ENCODE measurements at places on chromosomes 13 and 19.

- no peak overlapping the region for H3K4me3 ChIP-seq
- no peaks in the 10 kb centered on the region for H3K27me3 ChIP-seq
- no peak overlapping the region for H3K27ac ChIP-seq
- DNase-seq: no peak
- H3K36me3 ChIP-seq: no peaks in the 10 kb centered on the region
Measured at GRCh38 chr13:51999921-52000320, 11.3 kb downstream of the ATP7B start.

DNA sequence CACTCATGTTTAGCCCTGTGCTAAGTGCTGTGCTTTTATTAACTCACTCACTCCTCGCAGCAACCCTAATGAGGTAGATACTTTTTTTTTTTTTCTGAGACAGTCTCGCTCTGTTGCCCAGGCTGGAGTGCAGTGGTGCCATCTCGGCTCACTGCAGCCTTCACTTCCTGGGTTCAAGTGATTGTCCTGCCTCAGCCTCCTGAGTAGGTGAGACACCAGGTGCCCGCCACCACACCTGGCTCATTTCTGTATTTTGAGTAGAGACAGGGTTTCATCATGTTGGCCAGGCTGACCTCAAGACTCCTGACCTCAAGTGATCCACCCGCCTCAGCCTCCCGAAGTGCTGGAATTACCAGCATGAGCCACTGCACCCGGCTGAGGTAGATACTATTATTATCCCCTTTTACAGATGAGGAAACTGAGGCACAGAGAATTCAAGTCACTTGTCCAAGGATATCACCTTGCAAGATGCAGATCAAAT, 2.5 kb downstream of the ITPKC start:
- H3K27ac ChIP-seq: peak overlapping the region; percentile 98
- no peaks in the 10 kb centered on the region for H3K36me3 ChIP-seq
- H3K27me3 ChIP-seq: no peaks in the 10 kb centered on the region
- H3K4me1 ChIP-seq: peaks cover 8% of the 10 kb centered on the region
- H3K4me3 ChIP-seq: peak overlapping the region; percentile 68

DNA sequence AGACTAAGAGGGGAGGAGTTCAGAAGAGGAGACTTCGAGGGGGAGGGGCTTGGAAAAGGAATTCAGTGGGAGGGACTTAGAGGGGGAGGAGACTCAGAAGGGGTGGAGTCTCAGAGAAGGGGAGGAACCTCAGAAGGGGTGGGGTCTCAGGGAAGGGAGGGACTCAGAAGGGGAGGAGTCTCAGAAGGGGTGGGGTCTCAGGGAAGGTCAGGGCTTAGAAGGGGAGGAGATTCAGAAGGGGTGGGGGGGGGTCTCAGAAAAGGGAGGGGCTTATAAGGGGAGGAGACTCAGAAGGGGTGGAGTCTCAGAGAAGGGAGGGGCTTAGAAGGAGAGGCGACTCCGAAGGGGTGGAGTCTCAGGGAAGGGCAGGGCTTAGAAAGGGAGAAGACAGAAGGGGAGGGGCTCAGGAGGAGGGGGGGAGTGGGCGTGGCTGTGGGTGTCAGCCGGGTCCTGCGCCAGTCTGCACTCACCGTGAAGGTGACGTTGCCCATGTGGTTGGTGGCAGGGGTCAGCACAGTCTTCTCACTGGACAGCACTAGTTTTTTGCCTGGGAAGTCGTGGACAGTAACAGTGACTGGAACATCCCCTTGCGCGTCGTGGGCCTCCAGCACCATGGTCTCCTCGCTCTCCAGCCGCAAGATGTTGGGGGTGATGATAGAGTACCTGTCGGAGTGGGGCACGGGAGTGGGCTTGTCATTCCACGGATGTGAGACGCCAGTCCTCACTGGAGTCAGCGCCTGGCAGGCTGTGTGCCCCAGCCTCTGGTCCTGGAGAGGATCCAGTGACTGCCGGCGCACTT, 1.5 kb downstream of the C3 start:
- no peak overlapping the region for H3K4me3 ChIP-seq
- H3K4me1 ChIP-seq: no peaks in the 10 kb centered on the region
- H3K27ac ChIP-seq: no peak overlapping the region
- DNase-seq: no peak

DNA sequence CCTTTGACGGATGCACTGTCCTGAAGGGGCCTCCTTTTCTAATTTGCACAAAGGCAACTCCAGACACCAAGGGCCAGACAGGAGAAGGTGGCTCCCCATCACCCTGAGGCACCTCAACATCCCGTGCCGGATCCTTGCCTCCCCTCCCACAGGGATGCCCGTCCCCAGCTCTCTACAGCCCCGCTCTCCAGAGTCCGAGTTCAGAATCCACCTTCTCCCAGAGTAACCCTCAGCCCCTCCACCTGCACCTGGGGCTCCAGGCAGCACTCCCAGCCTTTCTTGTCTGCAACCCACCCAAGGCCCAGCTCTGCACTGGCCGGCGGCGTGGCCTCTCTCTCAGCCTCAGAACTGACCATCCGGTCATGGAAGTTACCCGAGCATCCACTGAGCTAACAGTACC, 4.8 kb downstream of the NDUFB7 start:
- no peak for DNase-seq
- H3K27ac ChIP-seq: no peak overlapping the region
- H3K27me3 ChIP-seq: no peaks in the 10 kb centered on the region
- H3K4me1 ChIP-seq: peaks cover 11% of the 10 kb centered on the region
- no peaks in the 10 kb centered on the region for H3K36me3 ChIP-seq

- no peak overlapping the region for H3K4me3 ChIP-seq
- H3K27ac ChIP-seq: no peak overlapping the region
- H3K27me3 ChIP-seq: no peaks in the 10 kb centered on the region
- DNase-seq: no peak
Measured at GRCh38 chr13:30702006-30702405, 33.3 kb upstream of the ALOX5AP start.

- no peak within 1 kb of the TSS for H3K27ac ChIP-seq
- no peaks in the 10 kb centered on the region for H3K36me3 ChIP-seq
- H3K4me3 ChIP-seq: peak within 1 kb of the TSS; percentile 58
- no peaks in the 10 kb centered on the region for H3K4me1 ChIP-seq
- DNase-seq: peak; percentile 88
Measured at GRCh38 chr19:57583521-57584416, at the start of gene ZIK1. TSS of gene ZIK1 (plus strand) at chr19:57584145. CDS start at chr19:57584357, 212 bp downstream.

DNA sequence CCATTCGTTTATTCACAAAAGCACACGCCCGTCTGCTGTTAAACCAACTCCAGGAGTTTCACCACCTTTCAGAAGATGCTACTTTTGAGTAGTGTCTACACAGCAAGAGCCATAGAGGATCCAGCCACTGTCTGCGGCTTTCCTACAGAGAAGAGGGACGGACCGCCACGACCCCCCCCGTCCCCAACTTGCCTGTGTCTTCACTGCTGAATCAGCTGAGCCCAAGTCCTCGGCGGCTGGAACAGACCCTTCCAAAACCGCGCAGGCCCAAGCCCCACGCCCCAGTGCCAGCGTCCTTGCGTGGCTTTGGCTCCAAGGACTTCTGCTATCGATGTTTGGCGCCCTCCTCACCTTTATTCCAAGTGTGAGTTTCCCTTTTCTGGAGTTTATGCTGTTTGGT, 65.1 kb downstream of the SPACA7 start:
- DNase-seq: no peak
- peaks cover 11% of the 10 kb centered on the region for H3K27me3 ChIP-seq
- no peak overlapping the region for H3K27ac ChIP-seq

DNA sequence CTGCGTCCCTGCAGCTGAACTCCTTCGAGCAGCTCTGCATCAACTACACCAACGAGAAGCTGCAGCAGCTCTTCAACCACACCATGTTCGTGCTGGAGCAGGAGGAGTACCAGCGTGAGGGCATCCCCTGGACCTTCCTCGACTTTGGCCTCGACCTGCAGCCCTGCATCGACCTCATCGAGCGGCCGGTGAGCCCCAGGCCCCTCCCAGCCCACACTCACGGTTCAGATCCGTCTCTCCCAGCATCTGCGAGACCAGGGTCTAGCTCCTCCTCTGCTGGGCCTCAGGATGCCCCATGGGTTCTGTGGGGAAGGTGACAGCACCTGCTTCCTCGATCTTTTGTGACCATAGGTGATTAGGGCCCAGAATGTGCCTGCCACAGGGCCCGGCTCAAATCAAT, 46.2 kb downstream of the MYH14 start:
- no peak overlapping the region for H3K4me3 ChIP-seq
- no peaks in the 10 kb centered on the region for H3K4me1 ChIP-seq
- H3K27ac ChIP-seq: no peak overlapping the region
- H3K36me3 ChIP-seq: no peaks in the 10 kb centered on the region

GRCh38 chr19:17847538-17848366, at the start of gene JAK3:
TSS of gene JAK3 (minus strand) at chr19:17847982. CDS start at chr19:17844417, 3,565 bp downstream.
- peak within 1 kb of the TSS; percentile 7 for H3K4me3 ChIP-seq
- DNase-seq: no peak
- no peaks in the 10 kb centered on the region for H3K4me1 ChIP-seq

- H3K4me1 ChIP-seq: no peaks in the 10 kb centered on the region
- no peak overlapping the region for H3K4me3 ChIP-seq
- no peak overlapping the region for H3K27ac ChIP-seq
- no peaks in the 10 kb centered on the region for H3K27me3 ChIP-seq
- H3K36me3 ChIP-seq: no peaks in the 10 kb centered on the region
Measured at GRCh38 chr13:75693227-75693626, 57.1 kb downstream of the LMO7 start.

DNA sequence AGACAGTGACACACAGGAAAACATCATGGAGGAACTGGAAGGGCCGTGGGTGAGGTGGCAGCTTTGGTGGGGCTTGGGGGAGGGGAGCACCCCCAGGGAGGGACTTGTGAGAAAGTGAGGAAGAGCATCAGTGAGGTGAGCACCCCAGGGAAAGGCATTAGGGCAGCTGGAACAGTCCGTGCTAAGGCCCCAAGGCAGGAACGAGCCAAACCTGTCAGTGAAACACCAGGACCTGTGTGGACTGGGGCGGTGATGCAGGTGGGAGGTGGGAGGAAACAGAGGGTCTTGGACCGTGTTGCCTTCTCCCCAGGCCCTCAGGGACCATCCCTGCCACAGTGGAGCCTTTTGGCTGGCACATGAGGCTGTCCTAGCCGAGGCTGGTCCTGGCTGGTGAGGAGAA, 17.3 kb upstream of the SLC7A10 start:
- no peak for DNase-seq
- H3K4me1 ChIP-seq: peaks cover 5% of the 10 kb centered on the region
- H3K4me3 ChIP-seq: no peak overlapping the region
- H3K27me3 ChIP-seq: no peaks in the 10 kb centered on the region

- H3K36me3 ChIP-seq: no peaks in the 10 kb centered on the region
- no peaks in the 10 kb centered on the region for H3K27me3 ChIP-seq
- no peaks in the 10 kb centered on the region for H3K4me1 ChIP-seq
- no peak overlapping the region for H3K4me3 ChIP-seq
- H3K27ac ChIP-seq: no peak overlapping the region
Measured at GRCh38 chr13:111288276-111288675, 32.2 kb upstream of the TEX29 start.

DNA sequence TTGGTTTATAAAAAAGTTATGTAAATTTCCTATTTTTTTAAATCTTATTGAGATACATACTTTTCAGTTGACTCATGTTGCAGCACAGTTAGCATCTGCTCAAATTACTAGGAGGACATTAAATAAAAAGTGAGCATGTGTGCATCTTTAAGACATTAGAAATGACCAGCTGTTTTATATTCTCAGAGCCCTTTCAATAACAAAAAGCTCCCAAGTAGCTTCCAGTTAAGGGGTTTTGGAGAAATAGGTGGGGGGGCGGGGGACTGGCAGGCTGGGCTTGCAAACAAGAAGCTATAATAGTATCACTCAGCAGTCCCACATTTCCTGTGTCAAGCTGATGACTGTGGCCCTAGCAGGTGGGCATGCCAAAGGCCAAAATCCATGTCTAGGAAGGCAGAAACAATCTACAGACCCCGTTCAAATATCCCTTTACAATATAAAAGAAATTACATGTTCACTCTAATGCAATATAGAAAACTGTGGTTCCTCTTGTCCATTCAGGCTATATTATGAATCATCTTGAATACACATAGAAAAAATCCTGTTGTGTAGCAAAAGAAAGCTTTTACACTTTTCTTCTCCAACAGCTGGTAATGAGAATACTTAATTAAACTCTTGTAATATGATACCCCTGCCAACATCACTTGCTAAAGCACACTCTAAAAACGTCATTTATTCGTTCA, 1713.2 kb upstream of the SLC10A2 start:
- no peak for DNase-seq
- H3K36me3 ChIP-seq: no peaks in the 10 kb centered on the region
- no peak overlapping the region for H3K4me3 ChIP-seq
- H3K27me3 ChIP-seq: no peaks in the 10 kb centered on the region
- no peaks in the 10 kb centered on the region for H3K4me1 ChIP-seq

- no peak overlapping the region for H3K4me3 ChIP-seq
- no peaks in the 10 kb centered on the region for H3K27me3 ChIP-seq
- H3K36me3 ChIP-seq: no peaks in the 10 kb centered on the region
- DNase-seq: no peak
- no peaks in the 10 kb centered on the region for H3K4me1 ChIP-seq
- H3K27ac ChIP-seq: no peak overlapping the region
Measured at GRCh38 chr19:41893899-41894298, 10.9 kb downstream of the ARHGEF1 start.

GRCh38 chr13:74683411-74683810, 549.2 kb upstream of the KLF12 start:
- H3K36me3 ChIP-seq: no peaks in the 10 kb centered on the region
- no peaks in the 10 kb centered on the region for H3K27me3 ChIP-seq
- no peak overlapping the region for H3K4me3 ChIP-seq
- DNase-seq: no peak
- H3K27ac ChIP-seq: no peak overlapping the region

GRCh38 chr13:23766283-23766682, 122.9 kb downstream of the MIPEP start:
- H3K36me3 ChIP-seq: no peaks in the 10 kb centered on the region
- H3K4me1 ChIP-seq: no peaks in the 10 kb centered on the region
- no peak overlapping the region for H3K4me3 ChIP-seq
- no peak for DNase-seq
- H3K27ac ChIP-seq: no peak overlapping the region

GRCh38 chr19:3708207-3708931, at the start of gene TJP3:
TSS of gene TJP3 (plus strand) at chr19:3708384. CDS start at chr19:3728433, 20,049 bp downstream.
- peaks cover 4% of the 10 kb centered on the region for H3K4me1 ChIP-seq
- DNase-seq: no peak
- H3K4me3 ChIP-seq: no peak within 1 kb of the TSS
- H3K27ac ChIP-seq: no peak within 1 kb of the TSS
- no peaks in the 10 kb centered on the region for H3K27me3 ChIP-seq

DNA sequence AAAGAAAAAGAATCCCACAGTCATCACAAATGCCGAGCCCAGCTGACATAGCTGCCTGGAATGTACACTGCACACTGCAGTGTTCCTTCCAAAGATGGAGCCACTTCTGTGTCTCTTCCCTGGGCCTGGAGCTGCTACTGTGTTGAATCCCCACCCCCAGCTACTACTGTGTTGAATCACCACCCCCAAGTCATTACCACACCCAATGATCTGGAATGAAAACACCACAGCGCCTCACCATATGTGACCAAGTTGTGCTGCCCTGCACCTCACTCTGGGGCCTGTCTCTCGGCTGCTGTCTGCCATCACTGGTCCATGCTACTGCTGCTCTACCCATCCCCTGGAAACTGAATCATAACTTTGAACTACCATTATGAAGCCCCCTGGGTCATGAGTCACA, 861.2 kb downstream of the UQCRFS1 start:
- no peaks in the 10 kb centered on the region for H3K27me3 ChIP-seq
- H3K4me1 ChIP-seq: no peaks in the 10 kb centered on the region
- H3K4me3 ChIP-seq: no peak overlapping the region
- H3K36me3 ChIP-seq: no peaks in the 10 kb centered on the region

GRCh38 chr19:29278716-29279115, 65.8 kb upstream of the UQCRFS1 start:
- H3K36me3 ChIP-seq: no peaks in the 10 kb centered on the region
- no peaks in the 10 kb centered on the region for H3K4me1 ChIP-seq
- no peaks in the 10 kb centered on the region for H3K27me3 ChIP-seq
- H3K4me3 ChIP-seq: no peak overlapping the region
- H3K27ac ChIP-seq: no peak overlapping the region

All from uterus (tissue), 4 donors.